ELR (cell line): ENCODE measurements at places on chromosomes 12 and 14.

DNA sequence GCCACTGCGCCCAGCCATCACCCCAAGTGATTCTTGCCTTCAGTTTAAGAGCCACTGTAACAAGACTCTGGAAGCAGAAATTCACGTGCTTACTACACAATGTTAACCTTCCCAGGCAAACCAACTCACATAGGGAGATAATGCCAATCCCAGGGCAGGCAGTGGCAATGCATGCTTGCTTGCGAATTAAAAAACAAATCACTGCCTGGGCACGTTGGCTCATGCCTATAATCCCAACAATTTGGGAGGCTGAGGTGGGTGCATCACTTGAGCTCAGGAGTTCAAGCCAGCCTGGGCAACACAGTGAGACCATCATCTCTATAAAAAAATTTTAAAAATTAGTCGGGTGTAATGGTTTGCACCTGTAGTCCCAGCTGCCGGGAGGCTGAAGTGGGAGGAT, 37.8 kb upstream of the P2RX4 start:
- no peak for DNase-seq

DNA sequence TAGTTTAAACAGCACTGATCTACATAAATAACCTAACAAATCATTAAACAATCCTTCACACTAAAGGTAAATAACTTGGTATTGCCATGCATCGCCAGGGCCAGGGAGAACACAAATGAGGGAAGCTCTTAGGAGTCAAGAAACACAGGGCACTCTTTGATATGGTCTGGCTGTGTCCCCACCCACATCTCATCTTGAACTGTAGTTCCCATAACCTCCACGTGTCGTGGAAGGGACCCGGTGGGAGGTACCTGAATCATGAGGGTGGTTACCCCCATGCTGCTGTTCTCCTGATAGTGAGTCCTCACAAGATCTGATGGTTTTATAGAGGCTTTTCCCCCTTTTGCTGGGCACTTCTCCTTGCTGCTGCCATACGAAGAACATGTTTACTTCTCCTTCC, 17.3 kb downstream of the TMEM132D start:
- DNase-seq = no peak

GRCh38 chr14:102986810-102987579, 64.5 kb downstream of the AMN start:
- peak; percentile 36 for DNase-seq

- DNase-seq = no peak
These were observed 2.3 kb downstream of the KRT85 start for GRCh38 chr12:52364901-52365489.

GRCh38 chr14:23729720-23730387, 93.7 kb downstream of the DHRS2 start:
- DNase-seq = no peak

- no peak for DNase-seq
These were observed 54.4 kb upstream of the PRMT8 start for GRCh38 chr12:3436461-3437065.

DNA sequence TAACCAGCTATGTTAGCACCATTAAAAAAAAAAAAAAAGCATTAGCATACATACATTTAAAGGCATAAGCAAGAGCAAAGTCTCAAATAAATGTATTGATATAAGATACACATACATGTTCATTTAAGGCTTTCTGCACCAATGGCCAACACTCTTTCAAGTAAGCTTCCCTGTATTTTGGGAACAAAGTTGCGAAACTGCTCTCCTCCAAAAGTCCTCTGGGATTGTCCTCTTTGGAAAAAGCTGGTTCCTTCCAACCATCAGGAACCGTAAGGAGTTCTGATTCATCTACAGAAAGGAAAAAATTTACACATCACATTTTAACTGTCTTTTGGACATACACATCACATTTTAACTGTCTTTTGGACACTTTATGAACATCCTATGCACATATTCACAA, 3.2 kb downstream of the KRR1 start:
- DNase-seq = no peak

DNA sequence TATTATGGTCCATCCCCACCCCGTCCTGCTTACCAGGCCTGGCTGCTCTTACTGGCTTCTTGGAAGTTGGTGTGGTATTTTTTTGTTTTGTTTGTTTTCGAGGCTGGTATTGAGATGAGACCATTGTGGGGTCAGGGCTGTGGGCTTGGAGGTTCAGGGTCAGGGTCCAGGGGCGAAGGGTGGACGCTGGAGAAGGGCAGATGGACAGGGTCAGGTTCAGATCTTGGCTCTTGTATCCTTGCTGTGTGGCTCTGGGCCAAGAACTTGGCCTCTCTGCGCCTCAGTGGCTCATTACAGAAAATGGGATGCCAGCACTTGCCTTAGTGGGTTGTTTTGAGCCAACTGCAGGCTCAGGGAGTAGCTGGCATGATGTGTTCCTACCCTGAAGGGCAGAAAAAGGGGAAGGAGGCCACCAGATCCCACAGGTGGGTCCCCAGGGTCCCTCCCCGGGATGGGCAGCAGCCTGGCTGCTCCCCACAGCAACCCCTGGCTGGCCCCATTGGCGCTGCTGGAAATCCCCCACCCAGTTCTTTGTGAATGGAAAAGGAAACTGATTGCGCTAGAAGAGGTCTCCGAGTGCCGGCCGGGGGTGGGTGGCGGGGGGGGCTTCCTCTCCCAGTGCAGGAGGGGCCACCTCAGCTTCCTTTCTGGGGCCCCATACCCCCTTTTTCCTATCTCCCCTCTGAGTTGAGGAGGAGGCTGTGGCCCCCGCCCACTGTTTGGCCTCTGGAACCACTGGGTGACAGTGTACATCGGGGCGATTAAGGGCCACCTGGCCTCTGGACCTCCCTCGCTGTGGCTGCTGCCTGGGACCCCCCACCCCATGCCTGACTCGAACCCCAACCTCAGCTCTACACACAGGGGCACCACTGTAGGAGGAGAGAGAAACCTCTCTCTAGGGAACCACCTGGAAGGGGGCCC, 25.0 kb downstream of the SH2B3 start:
- peak; percentile 8 for DNase-seq

- no peak for DNase-seq
These were observed 75.9 kb upstream of the DHRS4 start for GRCh38 chr14:23877538-23878180.

DNA sequence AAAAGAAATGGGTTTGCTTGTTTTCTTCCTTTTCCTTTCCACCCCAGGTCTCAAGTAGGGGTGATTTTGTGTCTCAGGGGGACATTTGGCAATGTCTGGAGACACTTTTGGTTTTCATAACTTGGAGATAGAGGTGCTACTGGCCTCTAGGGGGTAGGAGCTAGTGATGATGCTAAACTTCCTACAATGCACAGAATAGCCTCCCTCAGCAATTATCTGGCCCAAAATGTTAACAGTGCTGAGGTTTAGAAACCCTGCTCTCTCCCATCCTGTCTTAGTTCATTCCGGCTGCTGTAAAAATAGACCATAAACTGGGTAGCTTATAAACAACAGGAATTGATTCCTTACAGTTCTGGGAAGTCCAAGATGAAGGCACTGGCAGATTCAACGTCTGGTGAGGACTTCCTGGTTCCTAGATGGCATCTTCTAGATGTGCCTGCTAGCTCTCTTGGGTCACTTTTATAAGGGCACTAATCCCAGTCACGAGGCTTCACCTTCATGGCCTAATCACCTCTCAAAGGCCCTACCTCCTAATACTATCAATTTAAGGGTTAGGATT, 7.4 kb upstream of the GAS2L3 start:
- DNase-seq = no peak

GRCh38 chr12:131383291-131383690, 327.6 kb upstream of the SFSWAP start:
- no peak for DNase-seq

DNA sequence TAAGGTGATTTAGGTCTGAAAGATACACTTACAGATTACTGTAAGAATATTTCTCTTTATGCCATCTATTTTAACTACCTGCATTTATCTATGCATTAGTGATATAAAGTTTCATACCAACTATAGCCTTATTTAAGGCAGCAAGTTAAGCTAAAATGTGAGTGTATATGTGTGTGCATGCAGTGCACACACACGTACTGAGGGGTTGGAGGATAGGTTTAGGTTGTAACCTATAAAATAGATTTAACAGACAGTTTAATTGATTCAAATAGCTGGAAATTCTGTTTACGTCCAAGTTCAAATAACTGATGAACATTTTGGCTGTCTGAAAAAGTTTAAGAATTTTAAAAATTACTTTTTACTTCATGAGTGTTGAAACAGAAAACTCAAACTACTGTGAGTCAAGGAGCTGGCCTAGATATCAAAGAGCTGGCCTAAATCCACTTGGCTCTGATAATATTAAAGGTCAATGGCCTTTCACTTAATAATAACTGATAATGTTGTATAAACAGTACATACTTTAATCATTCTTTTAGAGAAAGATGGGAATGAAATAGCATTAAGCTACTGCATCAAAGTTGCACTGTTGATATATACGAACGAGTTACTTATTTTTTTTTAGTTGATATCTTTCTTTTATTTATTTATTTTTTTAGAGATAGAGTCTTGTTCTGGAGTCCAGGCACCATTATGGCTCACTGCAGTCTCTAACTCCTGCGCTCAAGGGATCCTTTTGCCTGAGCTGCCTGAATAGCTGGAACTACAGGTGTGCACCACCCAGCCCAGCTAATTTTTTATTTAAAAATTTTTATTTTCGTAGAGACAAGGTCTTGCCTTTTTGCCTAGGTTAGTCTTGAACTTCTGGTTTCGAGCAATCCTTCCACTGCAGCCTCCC, 13.8 kb upstream of the KCNJ8 start:
- DNase-seq = no peak

DNA sequence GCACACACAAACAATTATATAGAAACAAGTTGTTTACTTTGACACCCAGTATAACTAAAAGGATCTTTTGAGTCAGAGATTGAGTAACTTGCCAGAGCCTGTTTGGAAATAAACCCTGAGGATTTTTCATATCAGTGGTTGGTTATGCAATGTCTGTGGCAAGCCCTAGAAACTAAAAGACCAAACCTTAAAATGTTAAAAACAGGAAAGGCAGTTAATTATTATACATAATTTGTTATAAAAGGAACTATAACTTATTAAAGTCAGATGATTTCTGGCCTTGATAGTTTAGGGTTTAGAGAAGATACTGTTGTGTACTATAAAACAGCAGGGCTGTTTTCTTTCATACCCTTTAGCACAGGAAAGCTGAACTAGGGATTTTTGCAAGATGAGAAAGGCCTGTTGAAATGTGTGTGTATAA, 44.1 kb downstream of the PSEN1 start:
- DNase-seq = peak; percentile 51
